ENCODE measurements at places on chromosomes 6 and 20.

GRCh38 chr6:35181308-35181932 is 32.3 kb upstream of the SCUBE3 start:
- no peak for DNase-seq

GRCh38 chr6:2254747-2255146 is 9.3 kb upstream of the GMDS start:
- no peak for DNase-seq

- DNase-seq: no peak
These were observed 1.7 kb upstream of the AIG1 start for GRCh38 chr6:143058987-143059386.

- no peak for DNase-seq
These were observed 5.1 kb downstream of the RPL10A start for GRCh38 chr6:35473075-35473849.

GRCh38 chr6:37321516-37322415 is 32.0 kb upstream of the RNF8 start:
- DNase-seq: no peak

DNA sequence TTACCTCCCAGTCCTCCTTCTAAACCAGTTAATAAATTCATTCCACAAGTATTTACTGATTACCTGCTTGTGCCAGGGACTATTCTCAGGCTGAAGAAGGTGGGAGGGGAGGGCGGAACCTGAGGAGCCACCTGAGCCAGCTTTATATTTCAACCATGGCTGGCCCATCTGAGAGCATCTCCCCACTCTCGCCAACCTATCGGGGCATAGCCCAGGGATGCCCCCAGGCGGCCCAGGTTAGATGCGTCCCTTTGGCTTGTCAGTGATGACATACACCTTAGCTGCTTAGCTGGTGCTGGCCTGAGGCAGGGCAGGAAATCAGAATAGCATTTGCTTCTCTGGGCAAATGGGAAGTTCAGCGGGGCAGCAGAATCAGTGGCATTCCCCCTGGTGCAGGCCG is 4.9 kb upstream of the AAR2 start:
- DNase-seq: no peak

GRCh38 chr20:18705910-18706309 is 107.7 kb upstream of the SCP2D1 start:
- DNase-seq: no peak

- DNase-seq: no peak
These were observed 90.6 kb upstream of the CD83 start for GRCh38 chr6:14026831-14027539.

DNA sequence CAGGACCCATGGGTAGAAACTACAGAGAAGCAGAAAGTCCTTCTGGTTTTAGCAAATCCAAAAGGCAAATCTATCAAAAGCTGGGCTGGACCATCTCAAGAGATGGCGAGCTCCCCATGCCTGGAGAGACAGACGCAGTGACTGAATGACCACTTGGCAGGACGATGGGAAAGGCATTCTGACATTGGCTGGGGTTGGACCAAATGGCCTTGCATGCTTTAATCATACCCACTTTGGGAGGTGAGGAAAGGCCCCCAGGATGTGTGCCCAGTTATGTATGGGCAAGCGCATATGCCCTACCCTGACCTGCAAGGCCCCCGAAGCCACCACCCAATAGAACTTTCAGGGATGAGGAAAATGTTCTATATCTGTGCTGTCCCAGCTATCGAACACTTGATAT is 45.1 kb downstream of the JPH2 start:
- DNase-seq: no peak

All from activated naive CD4-positive, alpha-beta T cell (primary cell).